ENCODE measurements at places on chromosomes 2 and 18. TPM values are rescaled to one million over a fixed set of nuclear protein-coding genes. Genes with fewer than 3 reads are reported as not detected.
A peak's percentile ranks its signal among the peaks of the same experiment; 100 is the strongest.

TRABD2A gene
- total RNA-seq: not detected

- no peak for DNase-seq
Measured at GRCh38 chr2:66541646-66542045, 106.7 kb downstream of the MEIS1 start.

ACVR1C gene
- 0.59 TPM for total RNA-seq

PLEK gene
- not detected for total RNA-seq

RPRM gene
- total RNA-seq: 95.9 TPM

- no peak for DNase-seq
Measured at GRCh38 chr18:27604583-27604982, 419.5 kb upstream of the CHST9 start.

DNA sequence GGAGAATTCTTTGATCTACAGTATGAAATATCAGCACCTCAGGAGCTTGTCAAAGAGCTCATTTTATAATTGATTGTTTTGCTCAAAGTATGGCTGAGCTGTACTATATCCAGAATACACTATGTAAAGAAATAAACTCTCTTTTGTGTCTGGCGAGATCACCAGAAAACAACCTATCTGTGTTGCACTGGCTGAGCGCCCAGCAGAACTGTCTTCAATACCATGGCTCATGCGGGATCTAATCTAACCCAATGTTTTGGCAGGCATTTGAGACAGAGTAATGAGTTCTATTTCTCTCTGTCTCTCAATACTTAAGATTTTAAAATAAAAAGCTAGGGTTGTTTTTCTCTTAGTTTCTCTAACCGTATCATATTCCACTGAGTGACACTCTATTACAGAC lies 192.4 kb downstream of the L3MBTL4 start:
- no peak for DNase-seq

DNA sequence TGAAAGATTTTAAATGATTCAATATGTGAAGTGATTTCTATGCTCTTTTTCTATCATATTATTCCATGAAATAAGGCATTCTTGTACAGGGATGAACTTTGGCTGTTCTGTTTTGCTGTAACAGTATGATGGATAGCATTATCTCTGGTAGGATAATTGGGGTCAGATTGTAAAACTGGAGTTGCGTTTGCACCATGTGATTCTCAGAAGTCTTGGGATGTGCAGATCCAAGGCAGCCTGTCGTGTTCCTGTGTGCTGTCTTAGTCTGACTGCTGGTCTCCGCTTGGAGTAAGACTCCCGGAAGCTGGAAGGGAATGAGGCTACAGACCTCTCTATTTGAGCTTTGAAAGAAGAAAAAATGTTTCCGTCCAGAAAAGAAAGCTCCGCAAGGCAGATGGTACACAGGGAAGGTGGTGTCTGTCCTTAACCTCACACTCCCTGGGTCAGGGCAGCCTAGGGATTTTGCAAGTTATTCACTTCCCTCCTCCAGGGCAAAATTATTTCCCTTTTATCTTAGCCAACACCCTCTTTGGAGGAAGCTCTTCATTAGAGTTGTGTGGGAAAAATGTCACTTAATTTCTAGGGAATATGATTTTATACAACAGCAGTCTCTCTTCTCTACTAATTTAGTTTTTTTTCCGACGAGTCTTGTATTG lies 250.6 kb downstream of the PTPRM start:
- no peak for DNase-seq

DNA sequence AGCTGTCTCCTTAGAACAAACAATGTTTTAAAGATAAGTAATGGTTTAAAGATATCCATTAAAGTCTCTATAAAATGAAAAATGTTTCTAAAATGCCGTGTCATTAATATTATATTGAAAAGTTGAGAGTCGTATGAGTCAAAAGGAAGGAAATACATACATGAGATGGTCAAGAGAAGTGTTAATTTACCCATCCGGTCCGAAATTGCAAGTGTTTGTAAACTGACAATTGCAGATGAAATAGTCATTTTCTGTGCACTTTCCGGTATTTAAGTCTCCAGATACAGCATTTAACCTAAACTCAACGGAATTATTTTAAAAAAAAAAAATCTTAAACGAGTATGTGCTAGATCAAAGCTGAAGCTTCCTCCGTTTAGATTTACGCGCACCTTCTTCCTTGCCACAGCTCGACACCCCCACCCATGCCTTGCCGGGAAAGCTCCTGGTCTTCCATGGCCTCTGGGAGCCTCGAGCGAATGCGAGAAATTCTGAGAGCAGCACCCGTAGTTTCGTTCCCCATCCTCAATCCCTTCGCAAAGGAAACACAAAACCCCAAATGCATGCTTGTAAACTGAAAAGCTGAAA lies 1.8 kb downstream of the DSC3 start:
- DNase-seq: peak; percentile 30

GRCh38 chr2:238920053-238920452 lies 72.2 kb downstream of the TWIST2 start:
- DNase-seq: no peak

POTEE gene
- 1.4 TPM for total RNA-seq

DNA sequence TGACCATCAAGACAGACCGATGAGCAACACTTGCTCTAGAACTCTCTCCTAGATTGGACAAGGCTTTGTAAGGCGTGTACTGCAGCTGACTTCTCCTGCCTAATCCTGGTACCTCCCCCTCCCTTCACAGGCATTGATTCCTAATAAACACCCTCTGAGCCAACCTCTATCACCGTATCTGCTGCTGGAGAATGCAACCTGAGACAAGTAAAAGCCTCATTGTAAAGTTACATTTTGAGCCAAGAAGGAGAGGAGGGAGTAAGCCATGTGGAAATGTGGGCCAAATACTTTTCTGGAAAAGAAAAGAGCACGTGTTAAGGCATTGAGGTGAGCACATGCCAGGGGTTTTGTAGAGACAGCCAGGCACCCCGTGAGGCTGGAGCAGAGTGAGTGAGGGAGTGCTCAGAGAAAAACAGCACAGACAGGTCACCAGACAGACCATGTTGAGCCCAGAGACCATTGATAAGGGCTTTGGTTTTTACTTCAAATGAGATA lies 2.6 kb upstream of the WDFY1 start:
- no peak for DNase-seq

DNA sequence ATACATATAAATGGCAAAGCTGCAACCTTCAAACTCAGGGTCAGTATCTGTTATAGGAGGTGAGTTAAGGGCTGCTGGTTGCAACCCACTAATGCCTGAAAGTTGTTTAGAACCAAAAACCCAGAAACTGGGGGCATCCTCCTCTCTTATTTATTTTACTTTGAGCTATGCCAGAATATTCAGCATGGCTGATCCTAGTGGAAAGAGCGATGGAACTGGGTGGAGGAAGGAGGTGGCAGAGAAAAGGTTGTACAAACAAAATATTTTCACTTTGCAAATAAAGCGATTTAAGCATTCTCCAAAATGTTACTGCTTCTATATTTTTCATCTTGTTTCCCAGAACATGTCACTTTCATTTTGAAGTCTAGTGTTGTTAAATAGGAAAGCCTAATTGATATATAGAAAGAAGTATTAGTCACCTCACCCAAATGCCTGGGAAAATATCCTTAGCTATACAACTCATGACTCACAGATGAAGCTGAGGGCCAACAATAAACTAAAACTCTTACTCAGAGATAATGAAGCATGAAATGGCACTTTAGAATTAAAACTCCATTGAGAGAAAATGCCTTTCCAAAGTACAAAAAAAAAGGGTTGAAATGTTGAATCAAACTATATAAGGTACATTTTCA lies 251.4 kb upstream of the UBE2E3 start:
- DNase-seq: no peak

CTAGE1 gene
- total RNA-seq: not detected

- no peak for DNase-seq
Measured at GRCh38 chr2:39568561-39569006, 97.1 kb upstream of the TMEM178A start.

DNA sequence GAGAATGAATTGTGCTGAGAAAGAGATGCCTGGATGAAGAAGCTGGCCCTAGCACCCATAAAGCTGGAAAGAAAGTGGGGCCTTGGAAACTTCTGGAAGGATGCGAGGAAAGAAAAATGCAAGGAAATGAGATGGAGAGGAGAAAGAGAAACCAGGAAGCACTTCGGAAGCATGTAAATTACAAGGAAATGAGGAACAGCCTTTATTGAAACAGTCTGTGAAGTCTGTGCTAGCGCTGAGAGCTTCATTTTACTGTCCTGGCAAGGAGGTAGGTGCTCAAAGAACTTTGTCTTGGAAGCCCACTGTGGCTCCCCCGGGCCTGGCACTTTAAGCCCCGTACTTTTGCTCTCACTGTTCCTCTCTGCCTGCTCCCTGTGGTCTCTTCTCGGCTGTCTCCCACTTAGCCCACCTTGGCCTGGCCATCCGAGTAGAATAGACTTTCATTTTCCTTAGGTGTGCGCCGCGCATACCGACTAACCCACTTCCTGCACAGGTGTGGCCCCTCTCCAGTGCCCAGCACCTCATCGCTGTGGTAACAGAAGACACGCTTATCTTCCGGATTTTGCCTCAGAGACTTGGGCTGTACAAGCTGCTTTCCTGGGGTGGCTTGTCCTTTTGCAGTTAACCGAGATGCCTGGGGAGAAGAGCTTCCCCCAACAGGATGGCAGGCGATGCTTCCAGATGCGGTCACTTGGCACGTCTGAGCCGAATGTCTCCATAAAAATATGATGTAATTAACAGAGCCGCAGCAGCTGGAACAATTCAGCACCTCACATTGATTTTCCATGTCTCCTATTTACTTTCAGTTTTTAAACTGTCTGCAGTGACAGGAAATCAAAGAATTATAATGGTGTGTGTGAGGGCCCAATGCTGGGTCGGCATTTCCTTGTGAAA lies 199.6 kb downstream of the HRH4 start:
- DNase-seq: no peak

DNA sequence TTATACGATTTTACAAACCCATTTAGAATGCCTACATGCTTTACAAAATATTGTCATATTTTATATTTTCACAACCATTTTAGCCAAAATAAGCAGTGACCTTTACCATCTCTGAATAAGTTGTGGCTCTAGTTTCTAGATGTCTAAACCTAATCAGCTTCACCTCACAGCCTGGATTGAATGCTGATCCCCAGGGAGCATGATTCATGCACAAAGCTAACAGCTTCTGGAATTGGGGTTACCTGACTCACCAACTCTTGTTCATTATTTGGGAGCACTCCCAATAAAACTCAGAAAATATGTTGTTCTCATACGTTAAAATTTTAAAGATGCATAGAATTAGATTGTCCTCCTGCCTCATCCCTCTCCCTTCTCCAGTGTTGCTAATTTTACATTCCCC lies 611.7 kb upstream of the NETO1 start:
- no peak for DNase-seq

KCNG2 gene
- 1.6 TPM for total RNA-seq

MAP2 gene
- 177 TPM for total RNA-seq

DNA sequence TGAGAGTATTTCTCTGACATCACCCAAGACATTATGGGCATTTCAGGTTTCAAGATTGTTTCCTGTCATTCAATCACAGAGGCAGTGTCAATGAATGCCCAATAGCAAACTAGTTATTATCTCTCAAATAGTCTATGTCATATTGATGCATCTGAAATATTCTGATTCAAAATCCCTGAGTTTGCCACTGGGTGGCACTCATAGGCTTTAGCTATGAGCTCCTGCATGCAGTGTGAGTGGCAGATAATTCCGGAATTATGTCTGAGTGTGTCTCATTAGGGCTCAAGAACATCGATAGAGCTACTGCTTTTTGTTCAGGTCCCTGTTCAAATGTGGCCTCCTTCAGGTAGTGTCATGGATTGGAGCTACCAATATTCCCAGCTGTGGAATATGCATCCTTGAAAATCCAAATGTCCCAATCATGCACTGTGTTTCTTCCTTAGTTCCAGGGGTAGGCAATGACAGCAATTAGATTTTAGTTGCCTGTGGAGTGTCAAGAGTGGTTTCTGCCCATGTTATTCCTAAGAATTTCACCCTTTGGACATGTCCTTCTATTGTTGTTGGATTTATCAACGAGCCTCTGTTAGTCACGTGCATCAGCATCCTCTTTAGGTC lies 7.8 kb upstream of the OR6B3 start:
- DNase-seq: no peak

GPR35 gene
- total RNA-seq: 1.5 TPM

ZNF396 gene
- 2.1 TPM for total RNA-seq

DNA sequence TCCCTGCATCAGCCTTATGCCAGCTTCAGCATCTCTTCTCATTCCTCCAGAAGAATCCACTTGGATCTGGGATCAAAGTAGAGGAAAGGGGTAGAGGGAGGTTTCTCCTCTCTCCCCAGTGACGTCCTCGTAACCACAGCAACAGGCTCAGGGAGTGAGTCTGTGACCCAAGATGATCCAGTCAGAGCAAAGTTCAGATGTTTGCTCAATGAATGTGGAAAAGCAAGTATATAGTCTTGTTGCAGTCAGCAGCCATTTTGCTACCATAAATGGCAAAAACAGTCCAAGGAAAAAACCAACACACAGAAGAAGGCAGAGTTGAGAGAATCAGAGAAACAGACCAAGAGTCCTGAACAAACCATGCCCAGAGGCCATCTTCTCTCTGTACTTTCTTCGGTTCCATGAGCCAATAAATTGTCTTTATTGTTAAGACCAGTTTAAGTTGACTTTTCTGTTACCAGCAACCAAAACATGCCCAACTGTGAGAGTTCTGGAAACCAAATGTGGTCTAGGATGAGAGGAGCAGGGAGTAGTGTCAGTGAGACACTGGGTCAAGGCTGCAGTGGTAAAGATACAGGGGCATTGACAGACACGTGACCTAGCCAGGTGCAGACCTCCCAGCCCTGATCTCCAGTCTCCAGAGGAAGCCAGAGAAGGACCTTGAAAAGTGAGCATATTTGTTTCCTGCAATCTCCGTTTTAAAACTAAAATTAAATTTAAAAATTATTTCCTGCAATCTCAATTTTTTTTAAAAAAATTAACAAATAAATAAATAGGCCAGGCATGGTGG lies 3.2 kb upstream of the CXCR1 start:
- DNase-seq: no peak

HOXD3 gene
- total RNA-seq: not detected

CLEC4F gene
- 0.66 TPM for total RNA-seq

DNA sequence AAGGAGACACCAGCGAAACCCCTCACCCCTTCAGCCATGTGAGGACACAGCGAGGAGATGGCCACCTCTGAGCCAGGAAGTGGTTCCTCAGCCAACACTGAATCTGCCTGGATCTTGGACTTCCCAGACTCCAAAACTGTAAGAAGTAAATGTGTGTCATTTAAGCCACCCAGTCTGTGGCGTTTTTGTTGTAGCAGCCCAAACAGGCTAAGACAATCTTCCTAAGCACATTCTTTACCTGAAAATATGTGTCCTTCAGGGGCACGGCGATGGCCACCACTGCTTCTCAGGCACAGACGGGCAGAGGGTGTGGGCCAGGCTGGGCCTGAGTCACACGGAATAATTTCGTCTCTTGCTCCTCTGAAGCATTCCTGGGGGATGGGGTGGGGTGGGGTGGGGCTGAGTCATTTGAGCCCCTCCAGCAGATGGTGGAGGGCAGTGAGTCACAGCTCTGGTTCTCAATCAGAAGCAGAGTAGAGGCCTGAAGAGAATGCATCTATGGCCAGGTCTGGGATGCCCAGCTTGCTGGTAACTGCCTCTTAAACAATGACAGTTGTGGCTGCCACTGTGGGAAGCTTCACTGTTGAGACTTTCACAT lies 142.4 kb downstream of the CAPN13 start:
- no peak for DNase-seq

All from glutamatergic neuron (in vitro differentiated cells).